Stimulated activated CD4-positive, alpha-beta T cell treated with anti-CD3 and anti-CD28 coated beads, Interleukin-12 subunit alpha, Interleukin-12 subunit beta, amount 100 ng/mL, for 4 hours (primary cell): ENCODE measurements at places on chromosomes 5 and 9.

DNA sequence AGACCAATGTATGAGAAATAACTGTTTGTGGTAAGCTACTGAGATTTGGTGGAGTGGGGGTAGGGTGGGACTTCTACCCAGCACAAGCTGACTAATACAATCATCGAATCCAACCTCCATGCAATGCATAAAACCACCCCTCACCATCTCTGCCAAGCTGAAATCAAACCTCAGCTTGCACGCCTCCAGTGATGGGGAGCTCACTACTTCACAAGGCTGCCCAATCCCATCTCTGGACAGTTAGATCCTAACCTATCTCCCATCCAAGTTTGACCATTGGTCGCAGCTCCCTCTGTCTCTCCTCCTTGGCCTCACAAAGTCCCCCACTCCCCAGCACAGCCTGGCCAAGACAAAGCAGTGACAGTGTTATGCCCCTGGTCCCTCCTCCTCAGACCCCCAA is 47.0 kb upstream of the HRH2 start:
- no peak for DNase-seq

DNA sequence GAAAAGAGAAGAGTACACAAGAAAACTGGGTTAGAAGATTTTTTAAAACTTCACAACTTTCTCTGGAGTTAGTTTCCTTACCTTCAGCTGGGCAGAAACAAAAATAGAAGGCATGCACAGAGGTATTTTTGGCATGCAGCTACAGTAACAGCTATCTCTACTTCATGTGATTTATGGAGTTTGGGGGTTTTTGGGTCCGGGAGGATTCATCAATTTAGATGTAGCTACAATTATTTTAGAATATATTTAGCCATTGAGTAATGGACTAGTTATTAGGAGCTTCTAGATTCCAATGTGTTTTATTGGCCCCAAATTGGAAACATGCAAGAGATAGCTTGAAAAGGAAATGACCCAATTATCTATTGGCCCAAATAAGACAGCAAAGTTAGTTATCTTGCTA is 91.6 kb upstream of the TNFAIP8 start:
- DNase-seq, result no peak

DNA sequence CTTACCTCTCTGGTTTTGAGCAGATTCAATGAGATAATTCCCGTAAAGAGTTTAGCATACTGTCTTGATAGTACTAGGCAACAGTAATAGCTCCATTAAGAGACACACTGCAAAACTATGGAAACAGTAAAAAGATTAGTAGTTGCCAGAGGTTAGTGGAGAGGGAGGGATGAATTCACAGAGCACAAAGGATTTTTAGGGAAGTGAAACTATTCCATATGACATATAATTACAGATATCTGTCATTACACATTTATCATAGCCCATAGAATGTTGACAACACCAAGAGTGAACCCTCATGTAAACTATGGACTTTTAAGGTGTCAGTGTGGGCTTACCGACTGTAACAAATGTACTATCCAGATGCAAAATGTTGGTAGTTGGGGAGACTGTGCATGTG is 176.4 kb upstream of the PLCXD3 start:
- DNase-seq, result no peak

GRCh38 chr5:83552275-83552674 is 80.7 kb downstream of the VCAN start:
- no peak for DNase-seq

DNA sequence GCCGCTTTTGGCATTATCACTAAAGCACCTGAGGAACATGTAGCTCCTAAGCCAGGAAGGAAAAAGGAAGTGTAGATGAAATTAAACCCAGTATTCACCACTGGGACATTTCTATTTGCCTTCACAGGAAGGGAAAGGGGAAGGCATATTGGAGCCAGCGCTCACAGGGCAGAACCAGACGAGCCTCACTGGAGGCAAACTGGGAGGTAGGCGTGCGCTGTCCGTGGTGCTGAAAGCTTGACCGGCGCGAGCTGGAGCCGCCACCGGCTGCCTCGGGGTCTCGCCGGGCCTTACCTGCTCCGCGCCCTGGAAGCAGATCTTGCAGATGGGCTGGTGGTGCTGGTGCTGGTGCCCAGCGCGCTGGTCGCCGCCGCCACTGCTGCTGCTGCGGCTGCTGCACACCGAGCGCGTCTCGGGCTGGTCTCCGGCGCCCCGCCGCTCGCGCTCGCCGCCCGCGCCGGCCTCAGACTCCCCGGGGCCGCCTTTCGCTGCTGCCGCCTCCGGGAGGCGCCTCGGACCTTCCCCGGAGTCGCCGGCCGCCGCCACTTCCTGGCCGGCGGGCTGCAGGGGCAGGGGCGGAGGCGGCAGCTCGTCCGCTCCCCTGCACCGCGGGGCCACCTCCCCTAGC is 732 bp downstream of the MARCHF11 start:
- peak; percentile 28 for DNase-seq

DNA sequence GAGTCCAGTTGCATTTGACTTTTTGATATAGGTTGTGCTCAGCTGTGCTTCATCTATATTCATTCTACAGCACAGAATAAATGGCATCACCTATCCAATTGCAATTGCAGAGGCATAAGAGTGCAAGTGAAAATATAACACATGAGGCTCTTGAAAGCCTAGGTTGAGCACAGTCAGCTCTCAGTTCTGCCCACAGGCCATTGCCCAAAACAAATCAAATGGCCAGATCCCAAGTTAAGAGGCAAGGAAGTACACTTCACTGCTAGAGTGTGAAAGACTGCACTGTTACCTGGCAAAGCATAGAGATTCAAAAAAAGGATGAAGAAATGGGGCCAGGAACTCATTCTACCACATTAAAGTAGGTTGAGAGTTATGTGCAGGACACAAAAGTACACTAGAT is 305.5 kb upstream of the SEMA6A start:
- no peak for DNase-seq

- DNase-seq, result no peak
Observed at GRCh38 chr5:15105799-15106393, 234.3 kb upstream of the ANKH start.

DNA sequence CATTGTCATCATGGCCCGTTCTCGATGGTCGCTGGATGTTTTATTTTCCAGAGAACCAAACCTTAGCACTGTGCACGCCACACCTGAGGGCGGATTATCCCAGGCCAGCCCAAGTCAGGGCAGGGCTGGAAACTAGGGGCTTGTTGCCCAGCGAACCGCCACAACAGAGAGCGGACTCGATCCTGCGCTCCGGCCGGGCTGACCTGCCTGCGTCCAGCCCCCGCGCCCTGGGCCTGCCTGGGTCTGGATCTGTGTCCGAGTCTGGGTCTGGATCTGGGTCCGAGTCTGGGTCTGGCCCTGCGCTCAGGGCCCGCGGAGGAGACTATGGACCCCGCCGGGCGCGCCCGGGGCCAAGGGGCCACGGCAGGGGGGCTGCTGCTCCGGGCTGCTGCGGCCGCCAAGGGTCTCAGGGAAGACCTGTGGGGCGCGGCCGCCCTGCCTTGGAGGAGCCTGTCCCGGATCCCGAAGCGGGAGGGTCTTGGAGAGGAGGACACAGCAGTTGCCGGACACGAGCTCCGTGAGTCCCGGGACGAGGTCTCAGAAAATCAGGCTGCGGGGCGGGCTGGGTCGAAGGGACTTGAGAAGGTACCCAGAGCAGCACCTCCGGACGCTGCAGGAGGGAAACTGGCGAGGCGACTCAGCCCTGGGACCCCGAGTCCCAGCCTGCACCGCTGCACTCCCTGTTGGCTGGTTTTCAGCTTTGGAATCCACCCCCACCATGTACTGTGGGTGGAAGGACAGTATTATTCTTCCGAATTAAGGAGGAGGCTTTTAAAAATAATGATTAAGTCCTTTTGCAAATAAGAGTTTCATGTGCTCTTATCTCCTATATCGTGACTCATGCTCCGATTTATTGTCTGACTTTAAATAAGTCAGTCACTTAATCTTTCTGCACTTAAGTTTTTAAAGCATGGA is at the start of gene ANKDD1B:
Gene ANKDD1B (plus strand): TSS at position 143 of the 915 bp plus-strand sequence. CDS start 182 bp downstream, at position 325.
- DNase-seq, result peak; percentile 2

- no peak for DNase-seq
Observed at GRCh38 chr5:157740229-157740610, 3.3 kb upstream of the LSM11 start.

DNA sequence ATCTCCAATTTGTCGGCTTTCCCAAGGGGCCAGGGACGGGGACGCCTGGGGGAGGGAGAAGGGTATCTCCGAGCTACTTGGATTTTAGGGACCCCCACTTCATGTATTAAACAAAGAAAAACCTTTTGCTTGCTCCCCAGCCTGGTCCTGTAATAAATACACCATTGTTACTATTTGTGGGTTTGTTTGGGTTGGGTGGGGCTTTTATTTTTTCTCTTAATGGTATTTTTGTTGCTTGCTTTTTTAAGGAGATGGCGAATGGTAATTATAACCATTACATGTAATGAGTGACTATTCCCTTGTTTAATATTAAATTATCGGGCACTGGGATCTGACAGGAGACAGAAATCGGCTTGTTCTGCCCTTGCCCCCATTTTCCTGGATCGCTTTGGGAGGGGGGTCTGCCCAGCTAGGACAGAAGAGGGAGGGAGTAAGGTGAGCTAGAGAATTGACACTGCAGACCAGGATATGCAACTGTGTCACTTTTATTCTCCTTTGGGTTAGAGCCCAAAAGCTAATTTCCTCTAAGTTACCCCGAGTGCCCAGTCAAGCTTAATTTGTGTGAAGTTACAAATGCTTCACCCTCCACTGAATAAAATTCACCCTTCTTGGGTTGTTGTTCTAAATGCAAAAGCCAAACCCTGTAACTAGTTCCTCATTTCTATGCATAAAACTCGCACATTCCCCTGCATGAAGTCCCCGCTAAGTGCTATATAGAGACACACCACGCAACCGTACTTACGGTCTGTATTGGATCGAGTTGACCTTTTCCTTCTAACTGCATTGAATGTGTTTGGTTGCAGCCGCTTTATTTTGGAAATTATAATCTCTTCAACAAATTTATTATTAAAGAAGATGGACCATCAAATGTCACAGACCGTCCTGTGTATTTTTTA is 1.6 kb upstream of the ZNF608 start:
- DNase-seq, result no peak

DNA sequence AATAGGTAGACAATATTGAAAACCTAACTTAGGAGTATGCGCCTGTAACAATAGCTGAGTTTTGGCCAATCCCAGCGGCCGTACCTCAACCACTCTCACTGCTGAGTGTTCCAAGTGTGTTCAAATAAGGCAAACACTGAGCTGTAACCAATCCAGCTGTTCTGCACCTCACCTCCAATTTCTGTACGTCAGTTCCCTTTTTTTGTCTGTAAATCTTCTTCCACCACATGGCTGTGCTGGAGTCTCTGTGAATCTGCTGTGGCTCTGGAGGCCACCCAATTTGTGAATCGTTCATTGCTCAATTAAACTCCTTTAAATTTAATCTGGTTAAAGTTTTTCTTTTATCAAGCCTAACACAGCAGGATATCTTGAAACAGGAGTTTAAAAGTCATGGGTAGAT is 116.3 kb downstream of the SLC28A3 start:
- no peak for DNase-seq

DNA sequence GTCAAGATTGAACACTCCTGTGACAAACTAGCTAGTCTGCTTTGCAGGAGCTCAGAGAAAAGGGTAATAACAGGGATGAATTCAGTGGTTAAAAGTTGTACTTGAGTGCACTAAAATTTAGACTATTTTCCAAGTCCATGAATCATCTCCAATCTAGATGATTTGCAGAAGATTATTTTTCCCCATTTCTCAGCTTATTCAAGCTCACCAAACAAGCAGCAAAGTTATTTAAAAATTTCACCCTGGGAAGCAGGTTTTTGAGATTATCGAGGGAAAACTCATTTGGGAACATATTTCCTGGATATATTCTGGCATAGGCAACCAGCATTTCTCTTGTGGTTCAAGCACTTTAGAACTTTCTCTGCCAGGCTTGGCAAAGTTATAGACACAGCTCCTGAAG is 311.4 kb downstream of the TLE1 start:
- no peak for DNase-seq

GRCh38 chr5:94313188-94313587 is 305.2 kb downstream of the KIAA0825 start:
- DNase-seq, result no peak

DNA sequence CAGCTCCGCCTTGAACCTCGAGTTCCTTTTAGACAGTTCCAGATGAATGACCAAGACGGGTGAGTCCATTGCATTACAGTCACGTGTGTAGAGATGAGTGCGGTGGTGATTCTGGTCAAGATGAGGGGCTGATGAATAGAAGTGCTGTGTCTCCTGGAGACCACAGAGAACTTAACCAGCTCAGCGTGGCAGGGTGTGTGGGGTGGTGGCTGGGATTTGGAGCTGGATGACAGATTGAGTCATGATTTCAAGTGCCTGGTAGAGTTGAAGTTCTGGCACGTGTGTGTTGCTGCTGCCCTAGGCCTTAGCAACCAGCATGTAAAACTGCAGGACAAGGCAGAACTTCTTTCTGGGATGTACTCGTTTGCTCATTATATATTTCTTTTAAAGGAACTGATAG is 53.3 kb downstream of the PRRC2B start:
- no peak for DNase-seq

DNA sequence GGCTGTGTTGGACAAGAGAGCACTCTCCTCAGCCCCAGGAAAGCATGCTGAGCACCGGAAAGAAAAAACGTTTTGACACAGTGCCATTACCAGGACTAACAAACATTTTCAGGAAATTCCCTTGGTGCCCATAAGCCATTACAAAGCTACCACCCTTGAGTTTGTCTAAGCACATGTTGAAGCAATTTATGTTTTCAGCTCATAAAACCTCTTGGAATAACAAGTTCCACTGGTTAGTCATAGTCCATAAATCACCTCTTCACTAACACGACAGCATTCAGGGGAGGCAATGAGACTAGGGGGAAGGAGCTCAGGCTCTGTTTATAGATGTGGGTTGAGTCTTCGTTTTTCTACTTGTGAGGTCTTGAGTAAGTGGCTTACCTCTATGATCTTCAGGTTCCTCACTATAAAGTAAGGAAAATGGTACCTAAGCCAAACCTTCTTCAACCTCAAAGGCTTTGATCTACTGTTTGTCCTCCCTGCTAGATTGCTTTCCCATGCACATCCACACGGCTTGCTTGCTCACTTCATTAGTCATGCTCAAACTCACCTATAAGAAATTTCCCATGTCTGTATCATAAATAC is 65.4 kb downstream of the DRD1 start:
- DNase-seq, result no peak

DNA sequence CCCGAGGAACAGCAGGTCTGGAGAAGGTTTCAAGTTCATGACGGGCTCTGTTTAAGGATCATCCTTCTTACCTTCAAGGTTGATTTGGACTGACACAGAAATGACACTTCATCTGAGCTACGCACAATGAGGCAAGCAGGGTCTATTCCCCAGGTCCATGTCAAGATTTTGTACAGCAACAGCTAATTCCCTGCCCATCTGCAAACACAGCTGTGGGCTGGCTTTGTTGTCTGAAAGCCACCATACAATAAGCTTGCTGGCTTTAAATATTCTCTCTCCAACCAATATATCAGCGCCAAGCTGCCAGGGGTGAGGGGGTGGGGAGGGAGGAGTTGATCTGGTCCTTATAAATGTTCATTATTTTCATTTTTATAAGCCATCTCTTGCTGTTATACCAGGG is 92.0 kb downstream of the OTULIN start:
- no peak for DNase-seq

GRCh38 chr9:109317311-109317978 is 3.4 kb downstream of the EPB41L4B start:
- DNase-seq, result no peak
